ENCODE measurements at places on chromosomes 16 and 17.
A peak's percentile ranks its signal among the peaks of the same experiment; 100 is the strongest.

DNA sequence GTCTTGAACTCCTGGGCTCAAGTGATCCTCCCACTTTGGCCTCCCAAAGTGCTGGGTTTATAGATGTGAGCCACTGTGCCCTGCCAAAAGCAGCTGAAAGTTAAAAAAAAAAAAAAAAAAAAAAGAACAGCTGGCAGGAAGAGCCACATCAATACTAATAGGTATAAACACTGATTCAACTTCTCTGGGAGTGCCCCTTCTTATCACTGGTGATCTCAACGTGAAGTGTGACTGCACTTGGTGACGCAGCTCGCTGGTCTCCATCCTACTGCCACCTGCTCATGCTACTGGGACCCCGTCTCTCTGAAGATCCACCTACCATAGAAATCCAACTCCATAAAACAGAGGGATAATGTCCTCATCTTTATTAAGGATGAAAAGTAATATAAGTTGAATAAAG is 40.8 kb downstream of the RNF157 start:
- peak; percentile 79 for DNase-seq

- DNase-seq, result no peak
Observed at GRCh38 chr17:55776271-55776670, 25.4 kb downstream of the PCTP start.

GRCh38 chr17:76727745-76728456 is 1.3 kb downstream of the METTL23 start:
- DNase-seq, result peak; percentile 46

- peak; percentile 67 for DNase-seq
Observed at GRCh38 chr17:7220593-7221277, 997 bp downstream of the ACADVL start.

DNA sequence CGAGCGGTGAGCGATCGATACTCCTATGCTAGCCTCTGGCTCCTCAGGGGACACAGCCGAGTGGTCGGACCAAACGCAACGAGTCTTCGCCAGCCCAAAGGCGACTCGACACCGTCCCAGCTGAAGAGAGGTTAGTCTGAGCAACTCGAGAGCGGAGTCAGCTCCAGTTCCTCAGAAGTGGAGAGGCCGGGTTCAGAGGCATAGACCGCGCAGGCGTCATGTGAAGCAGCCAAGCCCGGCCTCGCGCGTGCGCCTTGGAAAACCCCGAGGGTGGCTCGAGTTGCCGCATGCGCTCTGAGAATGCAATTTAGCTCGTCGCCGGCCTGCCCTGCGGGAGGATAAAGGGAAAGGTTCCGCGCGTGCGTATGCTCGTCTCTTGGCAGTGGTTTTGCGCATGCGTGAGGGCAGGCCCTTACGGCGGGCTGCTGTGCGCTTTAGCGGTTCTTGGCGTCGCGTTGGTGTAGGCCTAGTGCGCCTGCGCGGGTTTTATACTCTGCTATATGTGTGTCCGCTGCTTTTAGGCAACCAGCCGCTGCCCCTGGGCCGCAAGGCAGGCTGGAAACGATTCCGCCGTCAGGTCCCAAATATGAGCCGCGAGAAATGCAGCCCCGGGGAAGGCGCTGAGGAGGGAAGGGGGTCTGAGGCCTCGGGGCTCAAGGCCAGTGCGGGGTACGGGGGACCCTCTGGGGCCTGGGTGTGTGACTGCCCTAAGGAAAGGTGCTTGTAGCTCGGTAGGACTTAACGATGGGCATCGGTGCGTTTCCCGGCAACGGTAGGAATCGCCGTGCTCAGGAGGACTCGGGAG is at the start of gene KDM8:
Gene KDM8 (plus strand): TSS at position 20 of the 805 bp plus-strand sequence. CDS start 6,598 bp downstream, outside the sequence.
- peak; percentile 100 for DNase-seq

GRCh38 chr17:48641541-48642058 is 15.4 kb upstream of the HOXB9 start:
- no peak for DNase-seq

DNA sequence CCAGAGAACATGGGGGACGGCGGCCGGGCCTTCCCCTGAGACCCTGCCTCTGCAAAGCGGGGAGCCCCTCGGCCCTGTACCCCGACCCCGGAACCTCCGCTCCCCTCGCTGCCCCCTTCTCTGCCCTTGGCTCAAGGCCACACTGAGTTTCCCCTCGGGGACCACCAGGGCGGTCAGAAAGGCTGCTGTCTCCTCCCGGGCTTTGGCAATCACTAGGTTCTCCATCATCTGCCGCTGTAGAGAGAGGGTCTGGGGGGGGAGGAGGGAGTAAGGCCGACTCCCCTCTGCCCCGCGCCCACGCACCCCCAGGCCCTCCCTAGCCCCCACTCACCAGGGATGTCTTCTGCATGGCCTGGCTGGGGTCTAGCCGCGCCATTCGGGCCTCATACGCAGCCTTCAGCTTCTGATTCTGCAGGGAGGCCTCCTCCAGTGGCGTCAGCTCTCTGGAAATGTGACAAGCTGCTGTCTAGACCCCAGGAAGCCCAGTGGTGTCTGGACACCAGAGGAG is 8.4 kb downstream of the VPS9D1 start:
- no peak for DNase-seq

GRCh38 chr16:85987750-85988078 is 88.8 kb downstream of the IRF8 start:
- DNase-seq, result no peak

DNA sequence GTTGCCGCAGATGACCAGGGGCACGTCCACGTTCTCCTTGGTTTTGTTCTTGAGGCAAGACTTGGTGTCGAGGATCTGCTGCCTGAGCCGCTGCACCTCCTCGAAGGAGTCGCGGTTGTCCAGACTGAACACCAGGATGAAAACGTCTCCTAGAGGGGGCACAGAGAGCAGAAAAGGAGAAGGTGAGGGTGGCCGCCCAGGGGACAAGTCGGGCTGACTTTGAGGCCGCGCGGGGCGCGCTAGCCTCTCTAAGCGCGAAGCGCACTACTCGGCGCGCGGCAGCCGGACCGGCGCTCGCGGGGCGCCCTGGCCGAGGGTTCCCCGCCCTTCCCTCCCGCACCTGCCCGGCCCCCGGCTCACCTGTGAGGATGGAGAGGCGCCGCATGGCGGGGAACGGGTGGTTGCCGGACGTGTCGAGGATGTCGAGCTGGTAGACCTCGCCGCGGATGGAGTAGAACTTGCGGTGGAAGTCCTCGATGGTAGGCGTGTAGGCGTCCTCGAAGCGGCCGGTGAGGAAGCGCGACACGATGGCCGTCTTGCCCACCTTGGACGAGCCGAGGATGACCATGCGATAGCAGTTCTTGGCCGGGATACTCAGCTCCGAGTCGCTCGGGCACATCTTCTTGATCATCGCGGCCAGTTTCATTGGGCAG is 533 bp downstream of the RASD1 start:
- peak; percentile 18 for DNase-seq

GRCh38 chr17:81901167-81902022 is 643 bp upstream of the NPB start:
- no peak for DNase-seq

GRCh38 chr17:66840061-66840460 is 5.1 kb downstream of the CACNG5 start:
- no peak for DNase-seq

DNA sequence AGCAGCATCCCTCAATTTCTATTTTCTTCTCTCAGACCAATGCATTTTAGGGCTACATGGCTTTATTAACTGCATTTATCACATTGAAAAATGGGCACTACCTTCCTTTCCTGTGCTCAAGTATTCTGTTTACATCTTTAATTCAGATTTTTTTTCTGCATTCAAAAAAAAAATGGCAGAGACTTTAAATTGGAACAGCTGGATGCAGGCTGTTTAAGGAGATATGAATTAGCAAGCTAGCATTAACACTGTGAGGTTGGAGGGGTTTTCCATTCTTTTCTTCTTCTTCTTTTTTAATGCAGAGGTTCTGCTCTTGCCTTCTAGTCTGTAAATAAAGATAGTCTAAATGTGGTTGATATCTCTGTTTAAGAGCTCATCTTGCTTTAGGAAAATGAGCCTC is 242.9 kb upstream of the RBFOX1 start:
- no peak for DNase-seq

DNA sequence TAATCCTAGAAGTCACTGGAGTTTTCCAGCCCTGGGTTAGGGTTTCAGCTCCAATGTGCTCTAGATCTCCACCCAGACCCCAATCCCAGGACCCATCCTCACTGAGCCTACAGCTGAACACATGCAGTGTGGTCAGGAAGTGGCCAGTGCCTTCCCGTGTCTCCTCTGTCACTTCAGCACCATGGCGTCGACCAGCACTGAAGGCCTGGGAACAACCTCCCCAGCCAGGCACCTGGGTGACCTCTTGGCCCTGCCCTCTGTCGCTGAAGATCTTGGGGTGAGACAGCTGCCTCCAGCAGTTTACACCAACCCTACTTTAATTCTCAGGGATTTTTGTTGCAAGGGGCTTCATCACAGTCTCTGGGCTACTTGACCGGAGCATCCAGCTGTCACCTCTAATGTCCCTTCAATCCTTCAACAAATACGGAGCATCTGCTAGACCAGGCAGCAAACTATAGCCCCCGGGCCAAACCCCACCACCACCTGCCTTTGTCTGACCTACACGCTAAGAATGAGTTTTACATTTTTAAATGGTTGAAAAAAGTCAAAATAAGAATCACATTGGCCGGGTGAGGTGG is 18.0 kb upstream of the GSG1L start:
- no peak for DNase-seq

GRCh38 chr17:17137731-17138585 is 68.2 kb downstream of the PLD6 start:
- no peak for DNase-seq

GRCh38 chr17:44983563-44983962 is 15.5 kb upstream of the C1QL1 start:
- DNase-seq, result no peak

DNA sequence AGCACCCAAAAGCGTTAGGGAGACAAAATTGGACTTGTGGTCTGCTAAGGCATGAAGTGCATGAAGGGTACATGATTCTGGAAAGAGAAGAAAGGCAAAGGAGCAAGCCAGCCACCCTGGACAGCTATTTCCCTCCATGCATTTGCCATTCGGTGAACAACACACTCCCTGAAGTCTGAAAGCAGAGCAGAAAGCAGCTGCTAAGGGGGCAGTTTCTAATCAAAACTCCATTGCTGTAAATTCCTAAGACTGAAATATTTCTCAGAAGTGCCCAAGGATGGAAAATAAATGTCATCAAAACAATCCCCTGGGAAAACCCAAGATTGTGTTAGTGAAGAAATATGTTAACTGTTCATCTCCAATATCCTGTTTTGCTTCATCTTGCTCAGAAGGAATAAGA is 44.3 kb downstream of the PMP22 start:
- no peak for DNase-seq

GRCh38 chr17:78265121-78265520 is 33.7 kb downstream of the TMEM235 start:
- DNase-seq, result no peak

DNA sequence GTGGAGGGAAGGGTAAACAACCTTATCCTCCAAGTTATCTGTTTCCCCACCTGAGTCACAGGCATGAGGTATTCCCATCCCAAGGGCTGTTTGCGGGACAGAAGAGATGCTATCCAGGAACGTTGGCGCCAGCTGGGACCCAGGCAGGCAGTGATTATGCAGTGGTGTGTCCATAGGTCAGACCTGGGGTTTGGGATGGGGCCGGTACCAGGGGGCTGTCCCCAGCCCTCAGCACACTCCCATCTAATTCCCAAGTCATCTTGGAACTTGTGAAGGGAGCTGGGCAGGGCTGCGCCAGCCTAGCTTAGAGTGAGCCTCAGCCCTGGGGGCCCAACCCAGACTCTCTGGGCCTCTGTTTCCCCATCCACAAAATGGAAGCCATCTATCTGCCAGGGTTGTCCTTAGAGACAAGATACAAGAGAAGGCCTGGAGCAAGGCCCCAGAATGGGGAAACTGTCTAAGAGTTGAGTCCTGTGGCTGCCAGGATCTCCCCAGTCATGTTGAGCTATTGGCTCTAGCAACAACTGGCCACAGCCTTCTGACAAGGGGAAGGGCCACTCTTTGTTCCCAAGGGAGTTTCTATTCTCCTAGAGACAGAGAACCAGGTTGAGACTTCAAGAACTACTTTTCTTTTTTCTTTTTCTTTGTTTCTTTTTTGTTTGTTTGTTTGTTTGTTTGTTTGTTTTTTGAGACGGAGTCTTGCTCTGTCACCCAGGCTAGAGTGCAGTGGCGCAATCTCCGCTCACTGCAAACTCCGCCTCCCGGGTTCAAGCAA is 9.8 kb upstream of the JUP start:
- DNase-seq, result no peak

DNA sequence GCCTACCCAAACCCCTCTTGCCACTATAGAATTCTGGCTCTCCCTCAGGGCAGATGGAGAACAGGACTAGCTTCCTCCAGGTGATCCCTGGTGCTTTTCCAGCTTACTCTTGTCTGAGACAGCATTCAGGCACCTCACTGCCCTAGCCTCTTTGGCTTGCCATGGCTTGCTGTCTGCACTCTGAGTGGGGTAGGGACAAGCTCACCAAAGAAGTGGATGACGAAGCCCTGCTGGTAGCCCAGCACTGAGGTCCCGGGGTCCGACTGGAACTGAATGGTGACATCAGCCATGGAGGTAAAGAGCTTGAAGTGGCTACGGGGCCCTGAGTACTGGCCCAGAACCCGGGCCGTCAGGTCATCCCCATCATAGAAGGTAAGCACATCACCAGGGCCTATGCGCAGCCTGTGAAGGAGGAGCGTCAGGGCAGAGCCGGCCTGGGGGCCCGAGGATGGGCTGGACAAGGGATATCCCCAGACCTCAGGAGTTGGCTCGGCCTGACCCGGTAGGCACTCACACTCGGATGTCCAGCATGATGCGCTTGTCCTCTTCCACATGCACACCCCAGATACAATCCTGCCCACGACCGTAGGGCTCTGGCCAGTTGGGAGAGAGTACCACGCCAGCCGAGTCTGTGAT is 7.6 kb upstream of the PHF12 start:
- DNase-seq, result no peak

GRCh38 chr16:58793366-58793765 is 59.2 kb upstream of the GOT2 start:
- DNase-seq, result no peak

DNA sequence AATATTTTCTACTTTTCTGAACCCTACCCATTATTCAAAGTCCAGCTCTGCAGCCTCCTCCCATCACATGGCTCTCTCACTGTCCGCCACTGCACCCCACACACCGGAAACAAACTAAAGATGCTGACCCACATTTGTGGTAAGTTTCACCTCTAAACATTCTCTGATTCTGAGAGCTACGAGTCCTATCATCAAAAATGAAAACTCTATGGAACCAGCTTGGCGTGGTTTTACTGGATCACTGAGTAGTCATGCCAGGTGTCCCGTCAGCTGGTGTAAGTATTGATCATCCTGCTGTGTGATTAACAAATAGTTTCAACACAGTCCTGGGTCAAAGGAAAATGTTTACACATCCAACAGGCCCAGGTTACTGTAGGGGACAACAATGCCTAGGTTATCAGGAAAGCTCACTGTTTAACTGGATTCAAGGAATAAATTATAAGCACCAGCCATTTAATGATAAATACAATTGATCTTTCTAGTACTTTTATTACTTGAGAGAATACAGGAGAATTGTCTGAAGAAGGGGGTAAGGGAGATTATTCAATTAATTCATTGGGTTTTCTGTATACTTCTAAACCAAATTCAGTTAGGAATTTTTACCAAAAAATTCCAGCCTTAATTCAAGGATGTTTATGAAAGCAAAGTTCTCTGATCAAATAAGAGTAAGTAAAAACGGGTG is 33.9 kb downstream of the CYTH1 start:
- DNase-seq, result peak; percentile 27
